Thoracic aorta (tissue), 2 donors: ENCODE measurements at places on chromosomes 7 and 10. TPM values are rescaled to one million over a fixed set of nuclear protein-coding genes. Genes with fewer than 3 reads are reported as not detected.

DNA sequence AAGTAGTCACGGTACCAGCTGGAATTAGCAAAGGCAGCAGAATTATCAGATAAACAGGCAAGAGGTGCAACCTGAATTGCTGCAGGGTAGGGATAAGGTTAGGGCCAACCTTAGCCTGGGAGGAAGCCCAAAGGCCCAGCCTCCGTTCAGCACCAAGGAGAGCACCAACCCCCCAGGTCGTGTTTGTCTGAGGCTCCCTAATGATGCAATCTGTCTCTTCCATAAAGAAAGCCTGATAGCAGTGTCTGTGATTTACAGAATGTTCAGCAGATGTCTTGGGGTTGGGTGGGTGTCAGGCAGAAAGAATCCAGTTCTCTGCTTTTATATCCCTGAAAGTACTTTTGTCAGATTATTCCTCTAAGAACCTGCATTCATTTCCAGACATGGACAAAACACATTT is 328.4 kb upstream of the AOAH start:
- no peaks in the 10 kb centered on the region for H3K36me3 ChIP-seq
- H3K27ac ChIP-seq = no peak overlapping the region
- H3K4me3 ChIP-seq = no peak overlapping the region

DNA sequence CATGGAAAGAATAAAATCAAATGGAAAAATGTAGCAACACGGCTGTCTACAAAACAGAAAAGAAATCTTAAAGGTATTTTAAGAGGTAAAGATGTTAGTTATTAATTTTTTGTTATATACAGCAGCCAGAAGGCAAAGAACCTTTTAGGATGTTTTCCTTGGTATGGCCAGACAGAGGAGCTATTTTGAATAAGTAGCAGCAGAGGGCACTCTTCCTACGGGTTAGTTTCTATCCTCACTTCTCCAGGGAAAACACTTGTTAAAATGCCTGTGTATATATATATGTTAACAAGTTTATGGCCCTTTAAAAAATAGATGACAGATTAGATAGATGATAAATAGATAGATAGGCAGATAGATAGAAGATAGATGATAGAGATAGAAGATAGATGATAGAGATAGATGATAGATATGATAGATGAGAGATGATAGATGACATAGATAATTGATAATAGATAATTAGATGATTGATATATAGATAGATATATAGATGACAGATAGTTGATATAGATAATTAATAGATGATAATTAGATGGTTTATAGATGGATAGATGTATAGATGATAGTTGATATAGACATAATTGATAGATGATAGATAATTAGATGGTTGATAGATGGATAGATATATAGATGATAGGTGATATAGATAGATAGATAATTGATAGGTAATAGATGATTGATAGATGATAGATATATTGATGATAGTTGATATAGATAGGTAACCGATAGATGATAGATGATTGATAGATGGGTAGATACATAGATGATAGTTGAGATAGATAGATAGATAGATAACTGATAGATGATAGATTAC is 57.8 kb upstream of the WIPF3 start:
- no peak for DNase-seq
- H3K27me3 ChIP-seq = no peaks in the 10 kb centered on the region
- no peaks in the 10 kb centered on the region for H3K36me3 ChIP-seq
- no peak overlapping the region for H3K27ac ChIP-seq

DNA sequence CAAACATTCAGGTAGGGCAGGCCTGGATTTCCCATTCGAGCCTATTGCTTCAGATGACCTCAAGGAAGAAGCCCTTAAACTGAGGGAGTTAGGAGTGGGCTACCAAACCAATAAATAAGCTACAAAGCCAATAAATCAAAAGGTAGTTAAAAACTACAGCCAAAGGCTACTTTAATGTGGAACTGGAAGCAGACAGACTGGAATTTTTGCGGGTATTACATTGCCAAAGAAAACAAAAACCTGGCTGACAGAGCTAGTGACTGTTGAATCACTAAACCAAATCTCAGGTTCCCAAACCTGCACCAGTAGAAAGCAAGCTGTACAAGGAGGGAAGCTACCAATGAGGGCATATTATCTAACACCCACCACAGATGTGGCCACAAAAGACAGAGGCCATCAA is 315.6 kb downstream of the GRM8 start:
- no peaks in the 10 kb centered on the region for H3K27me3 ChIP-seq
- H3K36me3 ChIP-seq = no peaks in the 10 kb centered on the region
- H3K4me3 ChIP-seq = no peak overlapping the region

DNA sequence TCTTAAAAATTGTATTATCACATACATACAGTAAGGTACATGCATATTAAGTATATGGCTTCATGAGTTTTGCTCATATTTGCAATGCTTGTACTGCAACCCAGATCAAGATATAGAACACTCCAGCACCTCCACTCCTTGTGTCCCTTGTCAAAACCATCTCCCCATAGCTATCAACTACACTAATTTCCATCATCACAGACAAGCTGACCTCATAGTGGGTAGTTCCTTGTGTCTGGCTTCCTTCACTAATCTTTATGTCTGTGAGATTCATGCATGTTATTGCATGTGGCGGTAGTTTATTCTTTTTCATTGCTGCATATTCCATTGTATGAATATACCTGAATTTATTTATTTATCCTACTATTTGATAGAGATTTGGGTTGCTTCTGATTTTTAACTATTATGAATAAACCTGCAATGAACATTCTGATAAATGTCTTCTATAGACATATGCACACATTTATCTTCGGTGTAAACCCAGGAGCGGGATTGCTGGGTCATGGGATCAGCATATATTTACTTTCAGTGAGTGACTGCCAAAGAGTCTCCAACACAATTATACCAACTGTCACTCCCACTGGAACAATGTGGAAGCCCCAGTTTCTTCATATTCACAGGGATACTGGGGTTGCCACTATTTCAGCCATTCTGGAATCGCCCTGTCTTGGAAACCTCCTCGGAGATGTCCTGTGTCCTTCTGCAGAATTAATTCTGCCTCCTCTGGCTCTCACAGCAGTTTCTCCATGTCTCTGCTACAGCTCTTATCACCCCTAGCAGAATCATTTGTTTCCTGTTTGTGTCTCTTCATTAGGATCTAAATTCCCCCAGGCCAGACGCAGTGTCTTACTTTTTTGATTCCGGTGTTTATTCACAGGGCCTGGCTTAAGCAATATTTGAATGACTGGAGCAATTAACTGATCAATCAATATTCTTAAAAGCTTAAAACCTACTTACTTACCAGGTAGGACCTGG is 14.7 kb upstream of the ADAM12 start:
- no peaks in the 10 kb centered on the region for H3K27me3 ChIP-seq
- no peaks in the 10 kb centered on the region for H3K36me3 ChIP-seq
- no peak overlapping the region for H3K27ac ChIP-seq
- H3K4me3 ChIP-seq = no peak overlapping the region
- no peak for DNase-seq

DNA sequence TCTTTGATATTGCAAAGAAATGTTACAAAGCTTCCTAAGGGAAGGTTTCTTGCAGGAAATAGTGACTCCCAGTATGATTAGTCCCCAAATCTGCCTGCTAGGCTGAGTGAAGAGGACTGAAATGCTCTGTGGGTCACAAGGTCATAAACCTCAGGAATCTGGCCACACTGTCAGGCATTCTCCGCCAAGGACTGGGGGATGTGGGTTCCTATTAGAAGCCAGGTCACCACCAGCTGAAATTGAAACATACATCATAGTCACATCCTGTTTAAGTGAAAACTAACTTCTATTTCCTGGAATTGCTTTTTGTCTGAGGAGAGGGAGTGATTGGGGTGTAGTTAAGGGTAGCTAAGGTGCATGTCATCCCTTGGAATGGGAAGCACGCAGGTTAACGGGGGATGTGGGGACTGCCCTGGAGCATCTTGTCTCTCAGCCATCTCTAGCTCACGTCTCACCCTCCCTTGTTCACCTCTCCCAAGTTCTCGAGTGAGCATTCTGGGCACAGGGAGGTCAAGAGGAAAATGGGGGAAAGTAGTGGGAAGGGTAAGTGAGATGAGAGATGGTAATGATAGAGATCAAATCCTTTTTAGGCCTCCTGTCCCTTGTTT is 12.0 kb upstream of the GSAP start:
- no peaks in the 10 kb centered on the region for H3K27me3 ChIP-seq
- H3K4me3 ChIP-seq = no peak overlapping the region
- no peak for DNase-seq
- H3K27ac ChIP-seq = no peak overlapping the region
- no peaks in the 10 kb centered on the region for H3K36me3 ChIP-seq

DNA sequence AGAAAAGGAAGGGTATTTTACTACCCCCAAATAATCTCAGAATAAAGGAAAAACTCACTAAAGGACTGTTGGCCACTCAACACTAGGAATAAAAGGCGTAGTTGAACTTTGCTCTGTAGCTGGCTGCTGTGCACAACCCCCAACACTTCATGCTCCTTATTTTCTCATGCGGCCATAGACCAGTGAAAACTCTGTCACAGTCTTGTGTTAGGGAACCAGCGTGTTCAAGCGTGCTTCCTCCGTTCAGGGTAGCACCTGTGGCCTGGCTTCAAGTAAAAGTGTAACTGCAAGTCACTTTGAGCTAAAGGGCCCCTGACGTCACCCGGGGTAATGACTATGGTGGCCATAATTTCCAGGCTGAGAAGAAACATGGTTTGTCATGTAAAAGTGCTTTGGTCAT is 27.0 kb downstream of the BLNK start:
- H3K4me3 ChIP-seq = no peak overlapping the region
- no peaks in the 10 kb centered on the region for H3K27me3 ChIP-seq
- H3K27ac ChIP-seq = no peak overlapping the region
- H3K36me3 ChIP-seq = no peaks in the 10 kb centered on the region

The HMX2 gene
- total RNA-seq = not detected

DNA sequence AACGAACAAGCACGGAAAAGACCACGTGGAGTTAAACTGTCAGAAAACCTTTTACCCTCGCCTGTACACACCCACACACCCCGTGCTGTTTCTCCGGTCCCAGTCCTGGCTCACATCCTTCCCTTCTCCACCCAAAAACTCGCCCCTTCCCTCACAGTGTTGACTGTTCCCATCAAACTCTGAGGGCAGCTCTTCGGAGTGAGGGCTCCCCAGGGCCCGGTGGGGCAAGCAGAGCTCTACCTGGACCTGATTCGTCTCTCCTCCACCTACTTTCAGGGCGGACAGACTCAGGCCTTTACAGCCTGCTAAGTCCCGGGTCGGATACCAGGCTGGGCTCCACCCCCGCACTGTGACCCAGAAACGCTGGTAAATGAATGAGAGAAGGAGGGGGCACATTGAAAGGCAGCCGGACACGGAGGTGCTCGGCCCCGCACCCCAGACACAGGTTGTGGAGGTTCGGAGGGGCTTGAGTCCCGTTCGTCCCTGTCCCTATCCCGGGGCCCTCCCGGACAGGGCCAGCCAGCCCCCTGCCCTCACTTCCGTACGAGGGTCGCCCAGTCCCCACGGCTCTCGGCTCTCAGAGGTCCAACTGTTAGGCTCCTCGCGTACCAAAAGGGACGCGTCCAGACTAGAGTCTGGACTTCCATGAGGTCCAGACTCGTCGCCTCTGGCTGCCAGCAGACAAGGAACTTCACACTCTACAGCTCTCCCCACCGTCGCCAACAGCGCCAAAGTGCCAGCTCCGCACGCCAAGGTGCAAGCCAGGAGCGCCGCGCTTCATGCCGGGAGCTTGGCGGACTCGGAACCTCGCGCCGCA is 31.7 kb upstream of the ASL start:
- H3K4me3 ChIP-seq = peak overlapping the region; percentile 71
- H3K36me3 ChIP-seq = no peaks in the 10 kb centered on the region
- H3K27me3 ChIP-seq = no peaks in the 10 kb centered on the region
- no peak for DNase-seq
- no peak overlapping the region for H3K27ac ChIP-seq

DNA sequence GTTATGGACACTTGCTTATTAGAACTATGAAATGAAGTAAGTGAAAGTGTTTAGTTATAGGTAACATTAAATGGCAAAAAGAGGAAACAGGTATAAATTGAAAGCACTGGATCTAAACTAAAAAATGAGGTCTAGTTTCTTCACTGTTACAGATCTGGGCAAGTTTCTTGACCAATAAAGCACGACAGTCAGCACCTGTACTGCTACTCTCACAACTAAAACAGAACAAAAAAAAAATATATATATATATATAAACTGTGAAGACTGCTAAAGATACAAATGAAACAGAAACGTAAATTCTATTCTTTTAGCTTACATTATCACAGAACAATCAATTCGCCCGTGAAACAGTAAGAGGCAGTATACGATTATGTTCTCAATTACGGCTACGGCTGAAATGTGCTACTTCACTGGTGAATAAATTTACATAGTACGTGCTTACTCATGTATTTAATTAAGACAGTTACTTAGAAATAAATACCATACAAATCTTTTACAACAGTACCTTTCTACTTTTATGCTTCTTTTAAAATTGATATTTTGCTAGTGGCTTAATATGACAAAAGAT is 4.2 kb downstream of the AHR start:
- H3K4me3 ChIP-seq = peak overlapping the region; percentile 42
- DNase-seq = no peak
- H3K4me1 ChIP-seq = peaks cover 58% of the 10 kb centered on the region
- no peaks in the 10 kb centered on the region for H3K27me3 ChIP-seq
- H3K36me3 ChIP-seq = no peaks in the 10 kb centered on the region
